ENCODE measurements at places on chromosomes 3 and 15. TPM values are rescaled to one million over a fixed set of nuclear protein-coding genes. Genes with fewer than 3 reads are reported as not detected.

GRCh38 chr3:10707400-10708215, 108.4 kb upstream of the SLC6A11 start:
- no peak overlapping the region for H3K27ac ChIP-seq
- no peaks in the 10 kb centered on the region for H3K36me3 ChIP-seq
- DNase-seq: no peak

The C3orf85 gene
- not detected for total RNA-seq

The ATP13A3 gene
- total RNA-seq: 41.5 TPM

The LRRC15 gene
- 0.45 TPM for total RNA-seq

DNA sequence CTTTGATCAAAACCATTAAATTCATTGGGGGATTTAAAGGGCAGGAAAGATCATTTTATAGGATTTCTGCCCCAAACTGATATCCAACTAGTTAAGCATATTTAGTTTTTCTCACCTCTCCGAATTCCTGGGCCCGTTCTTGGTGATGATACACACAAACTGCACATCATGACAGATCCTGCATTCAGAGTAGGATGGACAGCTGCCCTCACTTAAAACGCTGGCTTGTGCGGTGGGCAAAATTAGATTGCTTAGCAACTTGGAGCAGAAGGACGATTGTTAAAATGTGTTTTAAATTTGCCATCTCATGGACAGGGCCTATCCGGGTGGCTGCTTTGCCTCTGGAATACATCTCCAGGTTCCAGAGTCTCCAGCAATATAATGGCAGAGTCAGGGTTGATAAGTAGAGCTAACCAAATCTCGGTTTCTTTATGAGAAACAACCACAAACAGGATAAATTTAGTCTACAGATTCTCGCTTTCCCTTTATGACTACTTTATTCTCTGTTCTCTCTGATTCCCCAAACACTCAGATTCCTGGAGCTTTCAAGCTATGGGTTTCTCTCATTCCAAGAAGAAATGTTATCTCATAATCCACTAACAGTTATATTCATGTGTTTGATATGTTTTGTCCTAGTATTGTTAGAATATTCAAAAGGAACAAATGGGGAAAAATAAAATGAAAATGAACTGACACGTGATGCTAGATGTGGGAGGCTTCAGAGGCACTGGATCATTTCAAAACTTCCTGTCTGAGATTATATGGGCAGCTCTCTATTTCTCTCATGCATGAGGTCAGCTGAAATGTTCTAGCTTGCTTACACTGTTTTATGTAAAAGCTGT, 1014.1 kb upstream of the SEMA6D start:
- no peaks in the 10 kb centered on the region for H3K27me3 ChIP-seq
- H3K4me3 ChIP-seq: no peak overlapping the region
- no peaks in the 10 kb centered on the region for H3K36me3 ChIP-seq
- DNase-seq: no peak
- no peak overlapping the region for H3K27ac ChIP-seq
- H3K4me1 ChIP-seq: no peaks in the 10 kb centered on the region

GRCh38 chr3:42387802-42388651, 22.4 kb downstream of the LYZL4 start:
- H3K4me1 ChIP-seq: no peaks in the 10 kb centered on the region
- no peaks in the 10 kb centered on the region for H3K36me3 ChIP-seq
- DNase-seq: no peak
- no peaks in the 10 kb centered on the region for H3K27me3 ChIP-seq

DNA sequence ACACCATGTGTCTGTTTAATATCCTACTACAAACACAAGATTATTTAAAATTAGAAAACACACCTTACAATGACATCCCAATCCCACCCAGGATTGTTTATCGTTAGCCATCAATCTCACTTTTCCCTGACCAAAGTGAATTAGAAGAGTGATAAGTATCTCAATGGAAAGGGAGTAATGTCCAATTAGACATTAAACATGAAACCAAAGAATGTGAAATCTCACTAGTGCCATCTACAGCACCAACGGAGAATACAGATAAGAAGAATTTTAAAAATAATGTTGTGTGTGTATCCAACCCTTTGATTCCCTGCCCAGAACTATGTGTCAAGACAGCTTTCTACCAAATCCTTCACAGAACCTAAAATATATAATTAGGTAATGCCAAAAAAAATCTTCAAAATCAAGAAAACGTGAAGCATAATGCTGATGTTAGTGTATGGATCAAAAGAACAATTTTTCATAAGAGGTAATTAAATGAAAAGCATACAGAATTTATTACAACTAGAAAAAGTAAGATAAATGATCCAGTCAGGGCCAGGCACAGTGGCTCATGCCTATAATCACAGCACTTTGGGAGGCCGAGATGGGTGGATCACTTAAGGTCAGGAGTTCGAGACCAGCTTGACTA, 64.2 kb downstream of the SCAPER start:
- no peak for DNase-seq
- H3K36me3 ChIP-seq: no peaks in the 10 kb centered on the region
- no peaks in the 10 kb centered on the region for H3K27me3 ChIP-seq
- no peak overlapping the region for H3K4me3 ChIP-seq
